Stimulated activated CD4-positive, alpha-beta T cell treated with anti-CD3 and anti-CD28 coated beads, TNF-alpha, amount 100 ng/mL, for 1 hour (primary cell): ENCODE measurements at places on chromosomes 13 and 19.

DNA sequence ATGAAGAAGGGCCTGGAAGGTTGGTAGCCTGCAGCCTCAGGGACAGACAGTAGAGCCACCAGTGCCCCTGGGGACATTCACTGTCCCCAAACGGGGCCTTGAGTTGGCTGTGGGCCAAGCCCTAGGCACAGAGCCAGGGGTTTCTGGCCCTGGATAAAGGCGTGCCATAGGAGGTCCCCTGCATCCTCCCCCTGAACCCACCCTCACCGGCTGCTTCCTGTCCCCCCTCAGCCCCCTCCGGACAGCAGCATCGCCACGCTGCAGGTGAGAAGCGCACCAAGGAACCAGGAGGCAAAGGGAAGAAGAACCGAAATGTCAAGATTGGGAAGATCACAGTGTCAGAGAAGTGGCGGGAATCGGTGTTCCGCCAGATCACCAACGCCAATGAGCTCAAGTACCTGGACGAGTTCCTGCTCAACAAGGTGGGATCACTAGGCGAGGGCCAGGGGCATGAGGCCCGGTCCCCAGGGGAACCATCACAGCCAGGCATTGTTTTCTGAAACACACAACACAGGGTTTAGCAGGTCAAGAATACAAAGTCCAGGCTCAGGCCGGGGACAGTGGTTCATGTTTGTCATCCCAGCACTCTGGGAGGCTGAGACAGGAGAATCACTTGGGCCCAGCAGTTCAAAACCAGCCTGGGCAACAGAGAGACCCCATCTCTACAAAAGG is 14.6 kb upstream of the USE1 start:
- DNase-seq: no peak

GRCh38 chr13:49532593-49532992 is 36.8 kb downstream of the PHF11 start:
- DNase-seq: no peak

DNA sequence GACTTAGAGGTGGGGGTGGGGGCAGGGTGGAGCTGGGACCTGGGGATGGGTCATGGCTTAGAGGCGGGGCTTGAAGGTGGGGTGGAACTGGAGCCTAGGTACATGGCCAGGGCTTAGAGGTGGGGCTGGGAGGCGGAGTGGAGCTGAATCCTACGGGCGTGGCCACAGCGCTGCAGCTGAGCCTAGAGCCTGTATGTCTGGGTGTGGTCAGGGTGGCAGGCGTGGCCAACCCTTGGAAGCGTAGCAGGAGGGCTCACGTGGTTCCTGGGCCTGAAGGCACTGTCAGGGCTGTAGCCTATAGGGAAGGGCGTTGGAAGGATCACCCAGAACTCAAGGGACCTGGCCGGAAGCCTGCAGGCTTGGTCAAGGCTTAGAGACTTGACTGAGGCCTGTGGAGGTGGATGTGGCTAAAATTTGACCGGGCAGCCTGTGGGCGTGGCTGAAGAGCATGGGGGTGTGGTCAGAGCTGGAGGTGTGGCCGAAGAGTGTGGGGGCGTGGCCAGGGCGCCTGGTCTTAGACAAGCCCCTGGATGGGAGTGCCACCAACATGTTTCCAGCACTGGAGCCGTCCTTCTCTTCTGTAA is 24.3 kb downstream of the COLGALT1 start:
- no peak for DNase-seq

- DNase-seq: no peak
These were observed 8.3 kb downstream of the RPS19 start for GRCh38 chr19:41868120-41868988.

GRCh38 chr19:22606212-22606553 is 27.9 kb upstream of the ZNF492 start:
- DNase-seq: no peak
